ENCODE measurements at places on chromosomes 13 and 19.

DNA sequence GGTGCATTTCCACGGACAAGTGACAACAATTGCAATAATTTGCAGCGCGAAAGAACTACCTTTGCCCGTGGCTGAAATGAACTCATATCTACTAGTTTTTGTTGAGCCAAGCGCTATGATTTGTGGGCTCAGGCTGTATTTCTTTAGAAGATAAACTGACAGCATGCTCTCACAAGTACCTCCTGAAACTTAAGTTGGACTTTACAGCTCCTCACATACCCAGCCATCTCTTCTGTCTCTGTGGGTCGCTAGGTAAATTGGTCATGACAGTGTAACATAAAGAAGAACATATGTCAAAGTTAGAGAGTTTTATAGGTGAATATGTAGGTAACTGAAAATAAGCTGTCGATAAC is 839 bp downstream of the COG6 start:
- DNase-seq: no peak

- DNase-seq: no peak
These were observed 22.3 kb downstream of the IRS2 start for GRCh38 chr13:109764045-109764444.

- no peak for DNase-seq
These were observed 112.5 kb downstream of the COG6 start for GRCh38 chr13:39767791-39768517.

DNA sequence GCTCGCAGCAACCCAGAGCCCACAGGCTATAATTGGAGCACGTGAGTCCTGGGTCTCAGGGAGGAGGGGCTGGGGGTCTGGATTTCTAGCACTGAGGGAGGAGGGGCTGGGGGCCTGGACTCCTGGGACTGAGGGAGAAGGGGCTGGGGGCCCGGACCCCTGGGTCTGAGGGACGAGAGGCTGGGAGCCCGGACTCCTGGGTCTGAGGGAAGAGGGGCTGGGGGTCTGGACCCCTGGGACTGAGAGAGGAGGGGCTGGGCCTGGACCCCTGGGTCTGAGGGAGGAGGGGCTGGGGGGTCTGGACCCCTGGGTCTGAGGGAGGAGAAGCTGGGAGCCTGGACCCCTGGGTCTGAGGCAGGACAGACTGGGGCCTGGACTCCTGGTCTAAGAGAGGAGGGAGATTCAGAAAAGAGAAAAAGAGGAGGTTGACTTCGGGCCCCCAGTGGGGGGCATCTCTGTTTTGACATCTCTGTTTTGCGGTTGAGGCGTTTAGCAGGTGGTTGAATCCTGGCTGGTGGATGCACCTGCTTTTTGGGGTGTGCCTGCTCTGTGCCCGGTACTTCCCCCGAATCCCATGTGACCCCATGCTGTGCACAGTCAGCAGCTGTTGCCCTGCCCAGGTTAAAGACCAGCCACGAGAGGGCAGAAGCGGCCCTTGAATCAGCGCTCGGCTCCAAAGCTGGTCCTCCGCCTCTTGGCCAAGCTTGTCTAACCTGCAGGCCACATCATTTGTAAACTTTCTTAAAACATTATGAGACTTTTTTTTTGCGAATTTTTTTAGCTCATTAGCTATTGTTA is 10.5 kb downstream of the PVR start:
- DNase-seq: no peak

- no peak for DNase-seq
These were observed 52.1 kb downstream of the MYO9B start for GRCh38 chr19:17127671-17128070.

GRCh38 chr13:94233401-94233800 is 246.1 kb downstream of the DCT start:
- peak; percentile 50 for DNase-seq

DNA sequence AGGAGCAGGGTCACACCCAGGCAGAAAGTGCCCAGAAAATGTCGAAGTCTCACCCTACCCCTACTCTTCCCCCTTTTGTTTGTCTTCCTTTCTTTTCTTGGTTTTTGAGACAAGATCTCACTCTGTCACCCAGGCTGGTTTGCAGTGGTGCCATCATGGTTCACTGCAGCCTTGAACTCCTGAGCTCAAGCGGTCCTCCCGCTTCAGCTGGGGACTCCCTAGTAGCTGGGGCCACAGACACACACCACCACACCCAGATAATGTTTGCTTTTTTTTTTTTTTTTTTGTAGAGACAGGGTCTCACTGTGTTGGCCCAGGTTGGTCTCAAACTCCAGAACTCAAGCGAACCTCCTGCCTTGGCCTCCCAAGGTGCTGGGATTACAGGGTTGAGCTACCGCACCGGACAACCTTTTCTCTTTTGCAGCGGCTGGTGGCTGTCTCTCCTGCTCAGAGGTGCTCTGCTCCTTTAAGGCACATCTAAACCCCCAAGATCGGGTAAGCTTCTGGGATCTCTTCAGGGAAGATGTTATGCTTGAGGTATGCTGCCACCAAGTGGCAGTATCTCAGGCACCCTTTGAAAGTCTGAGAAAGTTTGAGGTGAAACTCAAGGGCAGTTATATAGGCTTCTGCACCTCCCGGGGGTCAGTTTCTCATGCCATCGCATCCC is 22.4 kb upstream of the EBI3 start:
- DNase-seq: no peak

GRCh38 chr13:45361596-45362206 is 20.7 kb upstream of the TPT1 start:
- no peak for DNase-seq

- no peak for DNase-seq
These were observed 32.2 kb downstream of the COG3 start for GRCh38 chr13:45496942-45497341.

DNA sequence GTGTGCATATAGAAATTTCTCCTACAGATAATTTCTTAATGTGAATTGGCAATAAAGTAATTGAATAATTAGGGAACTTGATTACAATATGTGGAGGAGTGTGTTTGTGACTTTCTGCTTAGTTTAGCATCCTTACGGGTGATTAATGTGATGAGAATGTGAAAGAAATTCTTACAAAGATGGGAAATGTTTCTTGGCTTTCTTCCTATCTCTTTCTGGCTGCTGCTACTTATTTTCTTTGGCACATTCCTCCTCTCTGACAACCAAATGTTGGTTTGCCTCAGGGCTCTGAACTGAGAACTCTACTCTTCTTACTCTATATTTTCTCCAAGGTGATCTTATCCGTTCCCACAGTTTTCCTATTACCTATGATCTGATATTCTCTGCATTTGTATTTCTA is 300.1 kb downstream of the TBC1D4 start:
- DNase-seq: peak; percentile 31

- DNase-seq: no peak
These were observed 29.0 kb downstream of the RANBP3 start for GRCh38 chr19:5948752-5949564.

GRCh38 chr13:24119626-24120508 is 40.7 kb upstream of the SPATA13 start:
- no peak for DNase-seq

GRCh38 chr19:7535998-7536695 is 630 bp downstream of the PNPLA6 start:
- no peak for DNase-seq

GRCh38 chr13:112747256-112747655 is 57.4 kb downstream of the ATP11A start:
- DNase-seq: no peak

DNA sequence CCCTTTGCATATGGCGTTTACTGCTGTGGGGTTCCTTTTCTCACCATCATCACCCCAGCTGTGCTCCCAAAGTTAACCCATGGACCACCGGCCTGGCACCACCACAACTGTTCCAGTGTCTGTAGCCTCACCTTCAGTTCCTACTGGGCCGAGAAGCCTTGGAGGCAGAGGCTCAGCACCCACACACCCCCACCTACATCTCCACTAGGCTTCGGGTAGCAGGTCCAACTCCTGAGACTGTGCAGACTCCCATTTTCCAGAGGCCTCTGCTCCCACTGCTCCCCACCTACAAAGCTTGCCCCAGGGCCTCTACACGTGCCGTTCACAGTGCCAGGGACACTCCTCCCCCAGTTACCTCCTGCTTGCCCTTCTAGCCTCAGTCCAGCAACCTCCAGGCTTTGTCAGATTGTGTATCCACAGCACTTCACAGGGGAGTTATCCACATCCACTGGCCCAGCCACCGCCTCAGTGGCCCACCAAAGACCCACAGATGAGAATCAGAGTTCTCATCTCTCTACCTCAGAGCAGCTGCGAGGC is 14.1 kb downstream of the SLC27A5 start:
- DNase-seq: no peak

GRCh38 chr19:37966211-37966661 is 59.2 kb downstream of the SIPA1L3 start:
- DNase-seq: no peak

- DNase-seq: no peak
These were observed 6.4 kb downstream of the LRCH1 start for GRCh38 chr13:46559272-46559805.

DNA sequence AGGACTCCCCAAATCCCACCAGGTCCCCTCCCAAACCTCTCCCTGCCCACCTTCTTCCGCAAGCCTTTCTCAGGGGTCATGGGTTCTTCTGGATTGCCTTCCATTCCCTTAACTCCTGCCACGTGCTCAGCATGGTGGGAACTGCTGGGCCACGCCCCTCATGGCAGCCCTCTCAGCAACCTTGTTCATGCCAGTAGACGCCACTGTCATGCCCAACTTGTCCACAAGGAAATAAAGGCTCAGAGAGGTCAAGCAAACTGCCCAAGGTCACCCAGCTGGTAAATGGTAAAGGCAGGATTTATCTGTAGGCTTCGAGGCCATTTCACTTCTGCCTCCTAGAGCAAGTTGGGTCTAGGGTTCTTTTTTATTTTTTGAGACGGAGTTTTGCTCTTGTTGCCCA is 10.9 kb downstream of the PRAM1 start:
- DNase-seq: no peak

GRCh38 chr13:102710261-102710679 is 15.4 kb upstream of the METTL21C start:
- peak; percentile 50 for DNase-seq

GRCh38 chr13:113491418-113491883 is 940 bp upstream of the DCUN1D2 start:
- DNase-seq: no peak

DNA sequence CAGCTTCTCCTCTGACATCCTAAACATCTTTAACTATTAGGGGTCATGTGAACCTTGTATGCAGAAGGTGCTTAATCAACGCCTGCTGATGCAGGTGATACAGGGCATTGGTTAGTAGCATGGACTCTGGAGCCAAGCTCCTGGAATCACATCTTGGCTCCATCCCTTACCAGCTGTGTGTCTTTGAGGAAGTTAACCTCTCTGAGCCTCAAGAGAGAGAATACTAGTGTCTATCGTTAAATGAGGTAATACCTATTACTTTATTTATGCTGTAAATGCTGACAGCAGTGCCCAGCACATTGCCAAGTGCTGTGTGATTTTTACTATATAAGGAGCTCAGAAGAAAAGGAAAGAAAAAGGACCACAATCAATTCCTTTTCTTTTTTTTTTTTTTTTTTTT is 11.2 kb upstream of the SELENOW start:
- no peak for DNase-seq

DNA sequence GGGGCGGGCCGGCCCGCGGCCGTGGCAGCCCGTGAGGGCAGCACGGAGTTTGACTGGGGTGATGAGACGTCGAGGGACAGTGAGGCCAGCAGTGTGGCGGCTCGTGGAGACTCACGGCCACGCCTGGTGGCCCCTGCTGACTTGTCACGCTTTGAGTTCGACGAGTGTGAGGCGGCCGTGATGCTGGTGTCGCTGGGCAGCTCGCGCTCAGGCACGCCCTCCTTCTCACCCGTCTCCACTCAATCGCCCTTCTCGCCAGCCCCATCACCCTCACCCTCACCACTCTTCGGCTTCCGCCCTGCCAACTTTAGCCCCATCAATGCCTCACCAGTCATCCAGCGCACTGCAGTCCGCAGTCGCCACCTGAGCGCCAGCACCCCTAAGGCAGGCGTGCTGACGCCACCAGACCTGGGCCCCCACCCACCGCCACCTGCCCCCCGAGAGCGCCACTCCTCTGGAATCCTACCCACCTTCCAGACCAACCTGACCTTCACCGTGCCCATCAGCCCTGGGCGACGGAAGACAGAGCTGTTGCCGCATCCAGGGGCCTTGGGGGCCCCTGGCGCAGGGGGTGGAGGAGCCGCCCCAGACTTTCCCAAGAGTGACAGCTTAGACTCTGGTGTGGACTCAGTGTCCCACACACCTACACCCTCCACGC is 4.5 kb downstream of the CIC start:
- no peak for DNase-seq

- DNase-seq: no peak
These were observed 8.1 kb downstream of the N4BP2L1 start for GRCh38 chr13:32419862-32420261.

GRCh38 chr13:20711301-20712044 is 8.0 kb downstream of the IL17D start:
- DNase-seq: no peak

GRCh38 chr19:21133633-21134032 is 8.2 kb upstream of the ZNF431 start:
- DNase-seq: no peak

DNA sequence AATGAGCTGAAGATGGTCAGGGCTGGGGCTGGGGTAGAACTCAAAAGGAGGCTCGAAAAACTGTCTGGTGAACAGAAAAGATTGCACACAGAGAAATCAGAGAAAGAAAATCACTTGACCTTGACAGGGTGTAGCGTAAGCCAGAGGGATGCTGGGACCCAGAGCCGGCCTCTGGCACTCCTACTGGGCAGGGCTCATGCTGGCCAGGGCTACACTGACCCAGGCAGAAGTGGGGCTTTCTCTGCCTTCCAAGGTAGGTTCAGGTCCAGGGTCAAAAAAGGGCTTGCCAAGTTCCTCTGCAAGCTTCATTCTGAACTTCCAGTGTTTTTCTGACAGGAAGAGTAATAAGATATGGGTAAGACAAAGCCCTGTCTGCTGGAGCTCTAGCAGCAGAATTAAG is 56.2 kb downstream of the LATS2 start:
- no peak for DNase-seq

- DNase-seq: no peak
These were observed 11.1 kb downstream of the ZNF575 start for GRCh38 chr19:43544077-43544476.

GRCh38 chr19:2608602-2608922 is 93.9 kb downstream of the GNG7 start:
- DNase-seq: no peak

DNA sequence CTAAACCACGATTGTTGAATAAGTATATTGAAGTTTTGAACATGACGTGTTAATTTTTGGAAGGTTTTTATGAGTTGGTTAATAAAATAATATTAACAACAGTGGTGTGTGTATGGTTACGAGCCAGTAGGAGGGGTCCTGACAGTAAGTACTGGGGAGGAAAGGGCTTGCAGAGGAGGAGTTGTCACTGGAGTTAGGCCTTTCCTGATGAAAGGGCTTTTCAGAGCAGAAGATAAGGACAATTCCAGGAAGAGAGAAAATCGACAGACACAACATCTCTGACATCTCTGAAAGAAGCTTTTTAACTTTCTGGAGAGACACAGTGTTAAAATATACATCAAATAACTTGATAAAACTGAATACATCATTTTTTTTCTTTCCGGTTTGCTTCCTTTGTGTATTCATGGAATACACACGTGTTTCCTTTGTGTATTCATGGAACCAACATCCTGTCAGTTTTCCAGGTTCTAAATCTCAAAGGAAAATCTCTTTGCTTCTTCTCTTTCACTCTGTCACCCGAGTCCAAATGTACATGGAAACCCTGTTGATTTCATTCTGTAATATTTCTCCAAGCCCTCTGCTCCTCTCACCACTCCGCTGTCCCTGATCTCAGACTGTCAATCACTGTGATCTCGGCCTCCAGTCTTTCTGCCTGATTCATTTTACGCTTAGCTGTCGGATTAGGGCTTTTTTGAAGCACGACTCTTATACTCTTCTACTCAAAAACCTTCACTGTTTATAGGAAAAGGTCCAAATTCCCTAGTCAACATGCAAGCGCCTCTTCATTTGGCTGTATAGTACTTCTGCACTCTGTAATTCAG is 374.4 kb downstream of the DLEU7 start:
- DNase-seq: no peak

- no peak for DNase-seq
These were observed 15.6 kb upstream of the DCUN1D2 start for GRCh38 chr13:113506025-113506685.

Data from AG09309 (cell line).